ENCODE measurements at places on chromosomes 3 and 15.

GRCh38 chr3:127445581-127446343, 144.8 kb downstream of the TPRA1 start:
- no peak for DNase-seq

DNA sequence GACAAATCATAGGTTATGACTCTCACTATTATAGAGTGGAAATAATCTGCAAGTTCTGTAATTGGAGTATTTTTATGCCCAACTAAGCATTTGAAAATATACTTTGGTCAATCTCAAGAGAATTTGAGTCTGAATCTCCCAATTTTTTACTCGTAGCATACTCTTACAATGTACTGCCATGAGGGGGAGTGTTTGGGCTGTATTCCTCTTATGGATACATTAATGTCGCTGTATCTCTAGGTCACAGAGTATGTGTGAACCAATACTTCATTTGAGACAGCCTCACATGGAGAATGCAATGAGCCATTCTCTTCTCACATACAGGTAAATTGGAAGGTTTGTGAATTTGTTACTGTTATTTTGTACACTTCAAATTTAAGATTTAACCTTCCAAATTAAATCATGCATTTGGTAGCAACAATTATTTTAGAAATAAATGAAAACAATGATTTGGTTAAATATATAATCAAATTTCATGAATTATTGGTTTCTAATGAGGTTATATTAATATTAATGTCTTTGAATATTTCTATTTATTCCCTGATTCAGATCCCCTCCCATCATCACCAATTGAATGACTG, 5.5 kb upstream of the CD200 start:
- peak; percentile 84 for DNase-seq

DNA sequence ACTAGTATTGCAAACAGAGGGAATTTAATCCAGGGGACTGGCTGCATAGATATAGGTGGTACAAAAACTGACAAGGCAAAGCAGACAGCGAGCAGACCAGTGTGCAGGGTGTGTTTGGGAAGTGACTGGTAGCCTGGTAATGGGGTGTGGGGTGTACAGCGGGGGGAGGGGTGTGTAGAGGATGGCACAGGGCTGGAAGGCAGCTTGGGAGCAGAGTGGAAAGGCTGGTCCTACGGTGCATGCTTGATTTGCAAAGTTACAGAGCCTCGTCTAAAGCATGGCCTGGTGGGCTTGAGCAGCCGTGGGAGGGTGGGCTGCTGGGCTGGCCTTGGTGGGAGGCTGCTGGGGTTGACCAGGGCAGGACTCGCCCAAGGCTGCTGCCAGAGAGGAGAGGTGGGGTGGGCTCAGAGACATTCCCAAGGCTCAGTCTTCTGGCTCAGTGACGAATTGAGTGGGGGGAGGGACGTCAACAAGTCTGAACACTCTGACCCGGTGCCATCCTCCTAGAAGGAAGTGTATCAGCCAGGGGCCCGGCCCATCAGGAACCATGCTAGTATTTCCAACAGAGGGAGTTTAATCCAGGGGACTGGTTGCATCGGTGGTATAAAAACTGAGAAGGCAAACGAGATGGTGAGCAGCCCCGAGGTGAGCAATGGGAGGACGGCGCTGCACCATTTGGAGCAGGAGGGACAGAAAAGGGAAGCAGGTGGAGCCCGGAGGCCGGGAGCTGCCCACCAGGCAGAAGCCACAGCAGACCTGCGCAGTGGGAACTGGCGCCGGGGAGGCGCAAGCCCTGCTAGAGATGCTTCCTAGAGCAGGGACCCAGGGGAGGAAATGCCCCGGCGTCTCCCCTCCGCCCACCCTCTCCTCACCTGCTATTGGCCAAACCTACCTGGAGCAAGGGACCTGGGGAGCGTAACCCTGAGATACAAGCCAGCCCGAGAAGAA, 29.2 kb downstream of the CPN2 start:
- no peak for DNase-seq

DNA sequence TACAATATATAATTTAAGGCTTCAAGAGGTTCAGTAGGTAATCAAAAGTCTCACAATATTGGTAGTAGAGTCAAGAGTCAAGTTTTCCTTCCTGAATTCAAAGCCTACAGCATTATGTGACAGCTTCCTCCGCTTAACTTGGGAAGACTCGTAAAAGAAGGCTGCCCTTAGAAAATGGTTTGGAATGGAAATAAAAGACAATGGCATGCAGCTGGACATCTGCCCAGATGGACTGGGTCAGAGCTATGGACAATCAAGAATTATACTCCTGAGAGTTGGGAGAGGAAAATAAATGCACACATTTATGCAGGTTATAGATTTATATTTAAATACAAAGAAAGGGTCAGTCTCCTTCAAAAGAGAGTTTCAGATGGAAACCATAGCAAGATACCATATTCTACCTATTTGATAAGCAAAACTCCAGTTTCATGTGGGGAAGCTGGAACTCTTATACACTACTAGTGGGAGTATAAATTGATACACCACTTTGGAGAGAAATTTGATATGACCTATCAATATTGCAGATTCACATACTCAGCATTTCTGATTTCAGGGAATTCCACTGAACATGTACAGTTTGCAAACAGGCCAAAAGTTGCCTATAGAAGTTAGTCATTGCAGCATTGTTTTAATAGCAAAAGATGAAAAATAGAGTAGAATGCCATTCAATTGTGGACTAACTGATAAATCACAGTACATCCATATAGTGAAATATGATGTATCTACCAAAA, 6.1 kb downstream of the CRYBG3 start:
- DNase-seq: no peak

GRCh38 chr3:19881852-19882251, 52.2 kb downstream of the EFHB start:
- DNase-seq: no peak

DNA sequence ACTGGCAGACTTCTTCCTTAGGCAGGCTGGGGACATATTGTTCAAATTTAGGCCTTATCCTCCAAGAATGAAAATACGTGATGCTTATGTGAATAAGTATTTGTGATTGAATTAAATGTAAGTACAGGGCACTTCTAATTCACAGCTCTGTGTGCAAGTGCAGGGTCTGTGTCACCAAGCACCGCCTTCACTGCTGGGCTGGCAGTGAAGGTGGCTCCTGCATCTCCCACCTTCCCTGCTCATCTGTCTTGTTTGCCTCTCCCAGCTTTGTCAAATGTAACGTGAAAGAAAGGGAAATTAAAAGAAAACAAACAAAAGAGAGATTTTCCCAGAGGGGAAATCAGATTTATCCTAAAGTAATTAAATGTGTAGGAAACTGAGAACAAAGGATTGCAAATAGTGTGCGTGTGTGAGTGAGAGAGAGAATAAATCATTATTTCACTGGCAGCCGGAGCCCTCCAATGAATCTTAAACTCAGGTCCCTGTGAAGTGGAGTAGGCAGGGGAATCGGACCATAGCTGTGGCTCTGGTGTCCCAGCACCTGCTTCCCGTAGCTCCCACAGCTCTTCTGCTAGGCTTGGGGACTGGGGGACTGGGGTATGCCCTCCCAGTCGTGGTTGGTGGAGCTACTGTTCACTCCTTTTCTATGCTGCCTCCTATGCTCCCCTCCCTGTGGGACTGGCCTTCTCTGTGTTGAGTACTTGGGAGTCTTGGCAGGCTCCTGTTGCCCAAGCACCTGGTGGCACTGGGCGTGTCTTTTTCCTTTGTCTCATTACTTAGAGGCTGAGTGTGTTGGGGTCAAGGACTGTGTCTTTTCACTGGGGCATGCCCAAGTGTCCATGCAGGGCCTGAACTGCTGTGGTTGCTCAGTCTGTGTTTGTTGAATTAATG, 222.2 kb downstream of the EPHB1 start:
- DNase-seq: no peak

GRCh38 chr3:14587740-14588360, 47.7 kb upstream of the GRIP2 start:
- DNase-seq: no peak

DNA sequence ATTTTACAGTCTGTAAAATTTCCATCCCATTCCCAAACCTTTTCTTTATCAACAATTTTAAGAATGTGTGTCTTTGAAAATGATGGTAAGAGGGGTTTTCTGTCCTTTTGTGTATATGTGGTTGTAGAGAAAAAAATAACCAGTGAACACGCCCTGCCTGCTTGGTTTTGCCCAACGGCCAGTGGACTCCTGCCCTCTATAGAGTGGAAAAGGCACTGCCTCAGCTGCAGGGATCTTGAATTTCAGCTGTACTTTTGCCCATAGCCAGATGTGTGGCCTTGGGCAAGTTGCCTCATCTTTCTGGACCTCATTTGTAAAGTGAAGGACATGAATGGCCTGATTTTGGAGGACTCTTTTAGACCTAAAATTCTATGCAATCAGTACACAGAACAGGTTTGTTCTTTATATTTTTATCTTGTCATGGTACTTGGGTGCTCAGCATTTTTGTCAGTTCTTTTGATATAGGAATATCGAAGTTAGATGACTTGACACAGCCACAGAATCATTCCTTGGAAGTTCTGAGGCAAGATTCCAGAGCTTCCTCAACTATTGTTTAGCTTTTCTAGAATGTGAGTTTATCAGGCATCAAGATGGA, 81.0 kb downstream of the CLDN11 start:
- DNase-seq: peak; percentile 63

DNA sequence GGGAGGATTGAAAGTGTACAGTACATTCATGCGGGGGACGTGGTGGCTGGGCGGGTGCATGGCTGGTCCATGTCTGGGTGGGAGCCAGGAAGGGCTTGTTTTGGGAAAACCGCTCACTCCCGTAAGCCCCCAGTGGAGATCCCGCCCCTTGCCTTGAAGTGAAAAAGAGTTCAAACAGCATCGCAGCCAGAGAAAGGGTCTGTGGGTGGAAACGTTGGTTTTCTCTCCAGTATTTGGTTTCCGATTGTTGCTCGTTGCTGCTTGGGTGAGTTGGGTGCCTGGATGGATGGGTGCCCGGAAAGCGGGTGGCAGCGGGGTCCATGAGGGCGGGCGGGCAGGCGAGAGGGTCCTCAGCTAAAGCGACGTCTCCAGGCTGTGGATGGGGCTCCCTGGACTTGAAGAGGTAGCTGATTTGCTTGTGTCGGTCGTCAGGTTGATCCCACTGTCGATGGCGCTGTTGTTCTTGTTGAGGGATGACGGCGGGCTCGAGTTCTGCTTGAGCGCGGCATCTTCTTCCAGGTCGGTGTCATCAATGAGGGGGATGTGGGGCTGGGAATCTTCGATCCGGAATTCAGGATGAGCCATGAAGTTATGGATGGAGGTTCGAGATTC, 7.7 kb upstream of the SEC13 start:
- DNase-seq: no peak

- no peak for DNase-seq
Measured at GRCh38 chr3:36695769-36696137, 68.6 kb downstream of the DCLK3 start.

- no peak for DNase-seq
Measured at GRCh38 chr3:98670020-98670419, 76.6 kb upstream of the CPOX start.

GRCh38 chr3:9649791-9650521, 651 bp downstream of the MTMR14 start:
- peak; percentile 59 for DNase-seq

- no peak for DNase-seq
Measured at GRCh38 chr3:176046703-176047102, 1150.6 kb downstream of the TBL1XR1 start.

DNA sequence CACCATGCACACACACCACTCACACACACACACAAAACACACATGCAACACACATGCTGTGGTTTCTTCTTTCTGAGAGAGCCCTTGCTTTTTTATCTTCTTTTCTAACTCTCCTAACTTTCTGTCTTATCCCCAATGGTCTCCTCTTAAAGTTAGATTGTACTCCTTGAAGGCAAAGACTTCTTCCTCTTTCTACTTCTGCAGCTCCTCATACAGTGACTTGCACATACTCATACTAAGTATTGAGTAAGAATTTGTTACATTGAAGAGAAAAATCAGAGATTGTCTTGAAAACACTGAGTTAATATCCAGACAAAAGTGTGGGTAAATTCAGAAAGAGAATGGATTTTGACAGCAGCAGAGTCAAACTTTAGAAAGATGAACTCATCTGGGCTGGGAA, 64.4 kb downstream of the GTPBP8 start:
- DNase-seq: no peak

DNA sequence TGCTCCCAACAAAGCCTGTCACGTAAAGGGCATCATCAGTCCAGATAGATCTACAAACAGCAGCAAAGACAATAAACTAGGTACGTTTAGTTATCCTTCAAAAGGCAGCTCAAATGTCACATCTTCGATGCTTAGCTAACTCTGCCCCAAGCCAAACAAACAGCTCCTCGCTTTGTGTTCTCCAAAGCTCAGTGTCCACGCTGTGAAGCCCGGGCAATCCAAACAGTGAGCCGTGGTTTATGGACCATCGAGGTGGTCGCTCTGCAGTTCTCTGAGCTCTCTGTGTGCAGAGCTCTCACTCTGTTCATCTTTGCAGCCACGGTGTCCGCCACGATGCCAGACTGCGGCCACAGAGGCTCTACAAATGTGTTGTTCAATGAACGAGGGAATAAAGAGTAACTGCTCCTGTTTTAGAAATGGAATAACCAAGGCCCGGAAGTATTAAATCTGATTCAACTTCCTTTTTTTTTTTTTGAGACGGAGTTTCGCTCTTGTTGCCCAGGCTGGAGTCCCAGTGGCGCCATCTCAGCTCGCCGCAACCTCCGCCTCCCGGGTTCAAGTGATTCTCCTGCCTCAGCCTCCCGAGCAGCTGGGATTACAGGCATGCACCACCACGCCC, 117.2 kb upstream of the FAM174B start:
- no peak for DNase-seq

DNA sequence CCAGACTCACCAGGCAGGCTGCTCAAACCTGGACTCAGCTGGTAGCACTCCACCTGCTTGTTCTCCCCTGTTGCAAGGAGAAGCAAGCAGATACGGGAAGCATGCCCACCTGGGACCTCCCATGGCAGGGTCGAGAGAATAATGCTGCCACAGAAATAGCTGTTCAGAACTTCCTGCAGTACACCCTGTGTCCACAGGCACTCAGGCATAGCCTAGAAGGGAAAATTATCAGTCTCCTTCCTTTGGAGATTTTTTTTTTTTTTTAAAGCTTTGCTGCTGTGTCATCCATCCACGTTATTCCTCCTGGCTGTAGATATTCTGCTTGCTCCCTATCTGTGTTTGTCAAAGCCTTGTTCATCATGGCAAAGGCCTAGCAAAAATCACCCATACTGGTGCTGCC, 32.7 kb upstream of the RPS17 start:
- no peak for DNase-seq

- peak; percentile 37 for DNase-seq
Measured at GRCh38 chr15:40439960-40440742, 602 bp upstream of the BAHD1 start.

DNA sequence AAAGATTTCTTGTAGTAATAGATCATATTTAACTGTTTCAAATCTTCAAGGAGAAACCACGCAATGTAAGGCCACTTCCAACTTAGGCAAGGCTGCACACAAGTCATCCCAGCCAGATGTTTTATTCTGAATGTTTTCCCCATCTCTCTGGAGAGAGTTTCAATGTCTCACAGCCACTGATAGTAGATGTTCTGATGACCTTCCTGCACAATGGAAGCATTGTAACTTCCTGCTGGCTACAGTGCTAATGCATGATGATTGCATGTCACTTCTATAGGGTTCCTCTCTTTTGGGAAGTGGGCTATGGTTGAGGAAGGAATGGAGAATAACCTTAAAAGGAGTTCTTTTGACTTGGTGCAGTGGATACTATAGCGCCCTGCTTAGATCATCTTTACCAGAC, 328.0 kb downstream of the ZNF621 start:
- no peak for DNase-seq

GRCh38 chr3:9808345-9809037, 1.6 kb upstream of the TTLL3 start:
- peak; percentile 68 for DNase-seq
